ENCODE measurements at places on chromosomes 7 and 10. TPM values are rescaled to one million over a fixed set of nuclear protein-coding genes. Genes with fewer than 3 reads are reported as not detected.

TMEM139 gene
- total RNA-seq = not detected

DNA sequence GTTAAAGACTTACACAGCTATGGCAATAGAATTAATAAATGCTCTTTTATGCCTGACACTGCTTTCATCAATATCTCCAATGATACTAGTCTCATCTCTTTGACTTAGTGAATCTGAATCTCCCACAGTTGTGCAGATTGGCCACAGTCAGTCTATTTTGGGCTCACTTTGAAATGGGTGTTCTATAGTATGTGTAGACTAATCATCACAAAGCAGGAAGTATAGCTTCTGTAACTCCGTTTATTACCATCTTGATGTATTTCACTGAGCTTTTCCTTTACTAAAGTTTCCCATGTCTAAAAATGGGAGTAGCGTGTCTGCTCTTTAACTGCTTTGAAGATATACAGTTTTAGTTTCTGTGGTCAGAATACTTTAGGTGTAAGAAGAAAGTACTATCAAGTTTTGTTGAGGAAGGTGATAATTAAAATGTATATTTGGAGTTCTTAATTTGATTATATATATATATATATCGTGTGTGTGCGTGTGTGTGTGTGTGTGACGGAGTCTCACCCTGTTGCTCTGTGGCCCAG lies 70.1 kb downstream of the ST7 start:
- no peak for DNase-seq

CELF2 gene
- total RNA-seq = 9.7 TPM

GRCh38 chr10:95394161-95394880 lies 103.5 kb upstream of the PDLIM1 start:
- DNase-seq = no peak

DNA sequence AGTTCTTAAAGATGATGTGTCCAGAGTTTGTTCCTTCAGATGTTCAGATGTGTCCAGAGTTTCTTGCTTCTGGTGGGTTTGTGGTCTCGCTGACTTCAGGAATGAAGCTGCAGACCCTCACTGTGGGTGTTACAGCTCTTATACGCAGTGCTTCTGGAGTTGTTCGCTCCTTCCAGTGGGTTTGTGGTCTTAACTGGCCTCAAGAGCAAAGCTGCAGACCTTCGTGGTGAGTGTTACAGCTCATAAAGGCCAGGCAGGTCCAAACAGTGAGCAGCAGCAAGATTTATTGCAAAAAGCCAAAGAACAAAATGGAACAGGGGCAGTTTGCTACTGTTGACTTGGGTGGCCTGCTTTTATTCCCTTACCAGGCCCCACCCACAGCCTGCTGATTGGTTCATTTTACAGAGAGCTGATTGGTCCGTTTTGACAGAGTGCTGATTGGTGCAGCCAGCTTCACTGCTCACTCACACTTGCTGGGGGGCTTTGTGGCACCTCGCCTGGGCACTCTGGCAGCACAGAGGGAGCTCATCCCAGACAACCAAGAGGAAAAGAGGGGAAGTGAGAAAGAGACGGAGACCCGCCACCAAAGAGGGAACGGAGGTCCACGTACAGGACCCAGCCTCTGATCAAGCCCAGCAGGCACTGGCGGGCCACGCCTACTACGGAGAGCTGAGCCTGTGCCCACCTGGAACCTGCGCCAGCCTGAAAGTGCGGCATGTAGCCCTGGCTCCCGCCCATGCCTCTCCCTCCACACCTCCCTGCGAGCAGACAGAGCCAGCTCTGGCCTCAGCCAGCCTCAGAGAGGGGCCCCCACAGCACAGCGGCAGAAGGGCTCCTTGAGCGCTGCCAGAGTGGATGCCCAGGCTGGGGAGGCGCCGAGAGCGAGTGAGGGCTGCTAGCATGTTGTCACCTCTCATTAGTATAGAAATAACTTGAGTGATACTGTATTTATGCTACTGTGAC lies 55.8 kb upstream of the SEMA3C start:
- DNase-seq = no peak

METTL2B gene
- total RNA-seq = 19.1 TPM

- DNase-seq = no peak
Observed at GRCh38 chr10:33388382-33388781, 53.9 kb upstream of the NRP1 start.

DNA sequence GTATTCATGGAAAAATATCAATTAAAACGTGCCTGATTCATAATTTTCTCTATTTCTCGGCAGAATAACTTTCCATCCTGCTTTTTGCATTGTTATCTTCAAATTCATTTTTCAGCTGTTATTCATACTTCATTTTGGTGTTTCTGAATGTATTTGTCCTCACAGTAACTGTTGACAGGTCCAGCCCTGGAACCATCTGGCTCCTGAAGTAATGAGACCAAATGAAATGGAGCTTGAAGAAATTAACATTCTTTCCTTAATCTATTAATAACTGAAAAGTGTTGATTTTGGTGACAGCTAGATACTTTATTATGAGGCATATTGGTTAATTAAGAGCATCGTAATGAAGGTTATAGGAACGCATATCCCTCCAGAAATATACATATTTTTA lies 257.0 kb upstream of the MINDY3 start:
- no peak for DNase-seq

DNA sequence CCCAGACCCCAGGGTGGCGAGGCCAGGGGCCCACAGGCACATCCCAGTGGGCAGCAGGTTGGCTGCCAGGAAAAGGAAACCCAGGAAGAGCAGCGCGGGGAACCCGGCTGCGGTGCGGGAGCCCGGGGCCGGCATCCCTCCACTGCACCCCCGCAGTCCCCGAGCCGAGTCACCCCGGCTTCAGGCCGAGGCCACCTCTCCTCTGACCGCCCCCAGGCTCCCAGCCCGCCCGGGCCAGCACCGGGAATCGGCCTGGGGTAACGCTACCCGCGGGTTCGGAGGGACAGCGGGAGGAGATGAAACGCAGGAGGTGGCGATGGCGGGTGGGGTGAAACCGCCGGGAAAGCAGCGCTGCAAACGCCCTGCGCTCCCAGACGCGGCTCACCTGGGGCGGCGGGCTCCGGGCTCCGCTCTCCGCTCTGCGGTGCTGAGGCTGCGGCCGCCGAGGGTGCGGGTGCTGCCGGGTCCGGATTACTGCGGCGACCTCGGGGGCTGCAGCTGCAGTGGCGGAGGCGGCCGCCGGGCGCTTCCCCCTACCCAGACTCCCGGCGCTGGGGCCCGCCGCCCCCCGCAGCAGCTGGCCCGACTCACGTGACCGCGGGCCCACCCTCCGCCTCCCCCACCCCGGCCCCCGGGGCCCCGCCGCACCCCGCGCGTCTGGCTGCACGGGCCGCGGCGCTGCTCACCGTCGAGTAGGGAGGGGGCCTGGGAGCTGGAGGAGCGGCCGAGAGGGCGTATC lies at the start of gene SCRN1:
Gene SCRN1, minus strand, starts transcription at position 545 of the 739 bp plus-strand sequence. CDS start 20,734 bp downstream, outside the sequence.
- peak; percentile 61 for DNase-seq

ACSM6 gene
- not detected for total RNA-seq

- DNase-seq = no peak
Observed at GRCh38 chr10:70241081-70241480, 7.9 kb upstream of the PPA1 start.

MYH16 gene
- total RNA-seq = not detected

PALD1 gene
- total RNA-seq = 7.8 TPM

STAG3 gene
- total RNA-seq = 0.13 TPM

COBL gene
- not detected for total RNA-seq

CYP26C1 gene
- not detected for total RNA-seq

NUTM2E gene
- total RNA-seq = not detected

All from MG63 (cell line).